ENCODE measurements at places on chromosomes 2 and 18. TPM values are rescaled to one million over a fixed set of nuclear protein-coding genes. Genes with fewer than 3 reads are reported as not detected.

The EMILIN1 gene
- total RNA-seq: 1.5 TPM

The LIPT1 gene
- 3.3 TPM for total RNA-seq

The MALT1 gene
- 32.4 TPM for total RNA-seq

The CYP26B1 gene
- not detected for total RNA-seq

The PRSS56 gene
- not detected for total RNA-seq

The CGREF1 gene
- total RNA-seq: 12.9 TPM

DNA sequence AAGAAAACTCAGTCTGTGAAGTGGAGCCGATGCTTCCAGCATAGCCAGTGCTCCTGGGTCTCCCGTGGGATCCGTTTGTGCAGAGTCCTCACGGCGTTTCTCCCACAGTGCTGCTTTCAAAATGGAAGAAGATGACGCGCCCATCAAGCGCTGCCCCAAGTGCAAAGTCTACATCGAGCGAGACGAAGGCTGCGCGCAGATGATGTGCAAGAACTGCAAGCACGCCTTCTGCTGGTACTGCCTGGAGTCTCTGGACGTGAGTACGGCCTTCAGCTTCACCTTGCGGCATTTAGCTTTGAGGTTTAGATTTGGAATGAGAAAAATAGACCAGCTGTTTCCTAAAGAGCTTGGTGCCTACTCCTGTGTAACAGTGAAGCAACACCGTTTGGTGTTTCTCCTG lies 107.0 kb downstream of the RNF144A start:
- no peak for DNase-seq

GRCh38 chr18:44682871-44683221 lies 2.2 kb downstream of the SETBP1 start:
- DNase-seq: no peak

- no peak for DNase-seq
These were observed 11.9 kb downstream of the IL18RAP start for GRCh38 chr2:102434655-102435381.

DNA sequence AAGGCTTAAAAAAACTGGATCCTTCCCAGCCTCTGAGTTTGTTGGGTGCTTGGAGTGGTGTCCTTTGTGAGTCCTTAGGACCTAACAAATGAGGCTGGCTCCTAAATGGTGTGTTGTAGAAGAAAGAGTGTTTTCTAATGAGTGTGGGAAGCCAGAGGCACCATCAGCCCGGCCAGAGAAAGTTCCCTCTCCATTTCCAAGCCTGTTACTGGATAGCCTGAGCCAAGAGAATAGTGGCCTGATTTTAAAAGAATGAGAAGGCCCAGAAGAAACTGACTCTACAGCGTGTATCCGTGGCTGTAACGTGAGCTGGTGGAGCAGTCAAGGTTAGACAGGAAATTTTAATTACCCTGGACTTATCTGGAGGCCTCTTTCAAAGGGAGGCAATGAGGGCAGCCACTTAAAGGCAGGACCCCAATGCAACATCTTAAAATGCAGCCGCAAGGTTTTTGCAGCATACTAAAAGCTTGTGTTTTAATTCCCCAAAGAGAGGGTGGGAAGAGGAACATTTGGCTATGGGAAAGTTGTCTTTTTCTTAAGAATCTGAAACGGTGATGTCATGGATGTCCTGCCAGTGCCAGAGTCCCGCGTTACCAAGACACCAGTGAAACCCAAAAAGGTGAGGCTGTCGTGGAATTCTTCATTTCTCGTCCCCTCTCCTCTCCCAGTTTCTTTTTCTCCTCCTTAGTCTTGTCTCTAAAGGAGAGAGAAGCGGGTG lies 4.6 kb downstream of the EFHD1 start:
- DNase-seq: no peak

- no peak for DNase-seq
These were observed 1.1 kb downstream of the PAX8 start for GRCh38 chr2:113277474-113278072.

GRCh38 chr2:159168707-159169106 lies 117.8 kb downstream of the WDSUB1 start:
- DNase-seq: no peak

- DNase-seq: no peak
These were observed 258.9 kb upstream of the GULP1 start for GRCh38 chr2:188032786-188033185.

DNA sequence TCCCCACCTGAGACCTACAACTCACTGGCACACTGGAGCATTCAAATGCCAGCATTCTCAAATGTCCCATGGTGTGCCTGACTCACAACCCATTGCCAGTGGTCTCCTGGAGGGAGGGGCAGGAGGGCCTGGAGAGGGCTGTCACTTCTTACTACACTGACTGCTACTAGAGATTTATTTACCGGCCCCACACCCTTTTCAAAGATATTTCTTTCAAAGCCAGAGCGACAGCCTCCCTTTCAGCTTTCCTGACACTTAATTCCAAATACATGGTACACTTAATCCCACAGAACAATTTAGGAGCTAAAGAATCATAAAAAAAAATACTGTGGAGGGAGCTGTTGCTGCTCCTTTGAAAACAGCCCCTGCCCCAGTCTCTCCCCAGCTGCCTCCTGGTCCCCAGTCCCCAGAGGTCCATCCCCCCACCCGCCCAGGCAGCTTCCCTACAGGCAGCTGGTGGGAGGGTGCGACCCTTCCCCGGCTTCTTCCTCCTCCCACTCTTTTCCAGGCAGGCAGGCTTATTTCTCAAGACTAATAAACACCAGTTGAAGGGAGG lies 129.1 kb upstream of the SMAD2 start:
- DNase-seq: no peak

DNA sequence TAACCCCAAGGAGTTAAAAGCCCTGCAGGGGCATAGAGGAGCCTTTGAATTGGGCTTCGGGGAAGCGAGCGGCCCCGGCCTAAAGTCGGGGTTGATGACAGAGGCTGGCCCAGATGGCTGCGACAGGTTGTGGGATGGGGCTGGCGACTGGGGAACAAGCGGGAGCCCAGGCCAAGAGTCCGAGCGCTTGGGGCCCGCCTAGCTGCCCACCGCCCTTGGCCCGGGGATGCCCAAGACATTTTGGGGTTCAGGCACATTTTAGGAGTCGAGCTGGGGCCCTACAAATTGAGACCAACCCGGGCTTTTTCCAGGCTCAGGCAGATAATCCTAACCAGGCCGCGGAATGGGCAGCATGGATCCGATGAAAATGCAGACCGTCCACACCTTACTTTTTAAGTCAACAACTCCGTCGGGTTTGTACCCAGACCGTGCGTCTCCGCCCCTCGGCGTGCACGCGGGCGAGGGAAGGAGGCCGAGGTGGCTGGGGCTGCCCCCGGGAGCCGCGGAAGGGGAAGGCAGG lies 507 bp downstream of the RTKN start:
- no peak for DNase-seq

DNA sequence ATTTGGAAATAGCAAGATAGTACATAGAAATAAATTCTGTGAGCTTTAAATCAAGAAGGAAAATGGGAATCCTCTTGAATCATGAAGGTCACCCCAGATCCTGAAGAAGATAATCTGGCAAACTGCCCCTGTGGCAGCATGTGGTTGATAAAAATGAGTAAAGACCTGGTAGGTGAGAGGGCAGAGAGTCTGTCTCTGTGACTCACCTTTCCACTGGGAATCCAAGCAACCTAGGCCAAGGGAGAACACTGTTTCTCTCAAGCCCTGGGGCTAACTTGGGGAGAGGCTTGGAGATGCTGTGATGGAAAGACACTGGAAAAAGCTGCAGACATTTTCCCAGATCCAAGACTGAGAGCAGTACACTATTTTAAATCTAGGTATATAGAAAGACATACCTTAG lies 185.8 kb upstream of the CNTNAP5 start:
- no peak for DNase-seq

DNA sequence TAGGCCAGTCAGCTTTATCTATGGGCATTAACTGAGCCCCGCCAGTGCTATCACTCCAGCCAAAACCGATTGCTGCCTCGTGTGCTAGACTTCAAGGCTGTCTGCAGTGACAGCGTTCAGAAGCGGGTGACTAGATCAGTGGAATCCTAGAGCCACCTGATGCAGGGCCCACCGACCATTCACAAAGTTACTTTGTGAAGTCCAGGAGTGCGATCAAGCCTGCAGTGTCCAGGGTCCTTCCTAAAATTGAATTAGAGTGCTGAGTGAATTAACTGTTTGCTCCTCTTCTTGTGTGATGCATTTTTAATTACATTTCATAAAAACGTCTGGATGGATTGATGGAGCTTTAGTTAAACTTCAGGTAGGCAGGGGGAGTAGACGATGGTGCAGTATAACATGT lies 13.9 kb downstream of the PCARE start:
- no peak for DNase-seq
